ENCODE measurements at places on chromosomes 2 and 18.
A peak's percentile ranks its signal among the peaks of the same experiment; 100 is the strongest.

DNA sequence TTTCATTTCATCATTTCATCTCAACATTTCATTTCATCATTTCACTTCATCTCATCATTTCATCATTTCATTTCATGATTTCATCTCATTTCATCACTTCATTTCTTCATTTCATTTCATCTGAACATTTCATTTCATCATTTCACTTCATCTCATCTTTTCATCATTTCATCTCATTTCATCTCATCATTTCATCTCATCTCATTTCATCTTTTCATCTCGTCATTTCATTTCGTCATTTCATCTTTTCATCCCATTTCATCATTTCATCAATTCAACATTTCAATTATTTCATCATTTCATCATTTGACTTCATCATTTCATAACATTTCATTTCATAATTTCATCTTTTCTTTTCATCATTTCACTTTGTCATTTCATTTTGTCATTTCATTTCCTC is 128.4 kb downstream of the ANKRD30BL start:
- DNase-seq, result no peak

DNA sequence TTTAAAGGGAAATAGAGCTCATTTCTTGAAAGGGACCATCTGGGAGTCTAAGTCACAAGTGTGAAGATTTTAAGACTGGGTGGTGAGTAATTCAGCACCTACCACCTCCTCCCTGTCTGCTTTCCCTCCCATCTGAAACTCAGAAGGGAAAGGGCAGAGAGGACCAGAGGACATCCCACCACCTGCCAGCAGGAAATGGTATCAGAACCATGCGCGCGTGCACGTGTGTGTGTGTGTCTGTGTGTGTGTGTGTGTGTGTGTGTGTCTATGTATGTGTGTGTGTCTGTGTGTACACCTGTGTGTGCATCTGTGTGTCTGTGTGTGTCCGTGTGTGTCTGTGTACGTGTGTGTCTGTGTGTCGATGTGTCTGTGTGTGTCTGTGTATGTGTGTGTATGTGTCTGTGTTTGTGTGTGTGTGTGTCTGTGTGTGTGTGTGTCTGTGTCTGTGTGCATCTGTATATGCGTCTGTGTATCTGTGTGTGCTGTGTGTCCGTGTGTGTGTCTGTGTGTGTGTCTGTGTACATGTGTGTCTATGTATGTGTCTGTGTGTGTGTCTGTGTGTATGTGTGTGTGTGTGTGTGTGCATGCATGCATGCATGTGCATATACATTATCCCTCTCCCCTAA is 76.8 kb downstream of the ZFP36L2 start:
- no peak for DNase-seq

GRCh38 chr2:203016716-203017115 is 2.0 kb downstream of the NBEAL1 start:
- no peak for DNase-seq

- DNase-seq, result no peak
Observed at GRCh38 chr18:40653682-40654081, 1301.4 kb upstream of the PIK3C3 start.

DNA sequence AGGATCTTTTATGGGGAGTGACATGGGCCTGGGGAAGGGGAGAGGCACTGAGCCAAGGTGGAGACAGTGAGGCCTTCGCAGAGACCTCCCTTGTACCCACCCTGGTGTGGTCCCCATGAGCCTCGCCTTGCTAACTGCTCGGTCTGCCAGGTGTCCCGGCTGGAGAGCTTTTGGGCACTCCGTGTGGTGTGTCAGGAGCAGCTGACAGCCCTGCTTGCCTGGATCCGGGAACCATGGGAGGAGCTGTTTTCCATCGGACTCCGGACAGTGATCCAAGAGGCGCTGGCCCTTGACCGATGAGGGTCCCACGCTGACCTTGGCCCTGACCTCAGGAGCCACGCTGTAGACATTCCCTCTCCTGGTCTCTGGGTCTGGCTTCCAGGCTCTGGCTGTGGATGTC is 11.5 kb upstream of the SLC4A3 start:
- no peak for DNase-seq

DNA sequence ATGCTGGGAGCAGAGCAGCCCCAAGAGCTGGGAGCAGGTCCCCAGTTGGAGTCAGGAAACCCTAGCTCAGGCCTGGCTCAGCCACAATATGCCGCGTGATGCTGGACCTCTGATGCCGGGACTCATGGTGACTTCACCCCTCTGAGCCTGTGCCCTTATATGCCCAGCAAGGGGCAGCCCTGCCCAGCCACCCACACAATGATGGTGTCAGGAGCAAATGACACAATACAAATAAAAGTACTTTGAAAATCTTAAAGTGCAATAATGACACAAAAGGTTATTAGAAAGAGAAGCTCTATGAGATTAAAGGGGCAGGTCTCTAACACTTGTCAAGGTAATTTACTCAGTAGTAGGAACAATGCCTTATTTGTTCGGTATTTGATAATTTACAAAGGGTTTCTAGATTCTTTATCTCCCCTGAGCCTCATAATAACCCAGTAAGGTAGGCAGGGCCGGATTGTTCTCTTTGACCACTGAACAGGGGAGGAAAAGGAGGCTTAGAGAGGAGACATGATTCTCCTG is 18.3 kb upstream of the KIF3C start:
- DNase-seq, result peak; percentile 48

- DNase-seq, result no peak
Observed at GRCh38 chr2:186531257-186531775, 45.3 kb downstream of the ZC3H15 start.

- DNase-seq, result no peak
Observed at GRCh38 chr2:75602724-75603342, 42.1 kb upstream of the EVA1A start.

- DNase-seq, result no peak
Observed at GRCh38 chr2:9318461-9319337, 104.6 kb downstream of the ITGB1BP1 start.

- no peak for DNase-seq
Observed at GRCh38 chr2:182391443-182391842, 35.4 kb downstream of the PDE1A start.

DNA sequence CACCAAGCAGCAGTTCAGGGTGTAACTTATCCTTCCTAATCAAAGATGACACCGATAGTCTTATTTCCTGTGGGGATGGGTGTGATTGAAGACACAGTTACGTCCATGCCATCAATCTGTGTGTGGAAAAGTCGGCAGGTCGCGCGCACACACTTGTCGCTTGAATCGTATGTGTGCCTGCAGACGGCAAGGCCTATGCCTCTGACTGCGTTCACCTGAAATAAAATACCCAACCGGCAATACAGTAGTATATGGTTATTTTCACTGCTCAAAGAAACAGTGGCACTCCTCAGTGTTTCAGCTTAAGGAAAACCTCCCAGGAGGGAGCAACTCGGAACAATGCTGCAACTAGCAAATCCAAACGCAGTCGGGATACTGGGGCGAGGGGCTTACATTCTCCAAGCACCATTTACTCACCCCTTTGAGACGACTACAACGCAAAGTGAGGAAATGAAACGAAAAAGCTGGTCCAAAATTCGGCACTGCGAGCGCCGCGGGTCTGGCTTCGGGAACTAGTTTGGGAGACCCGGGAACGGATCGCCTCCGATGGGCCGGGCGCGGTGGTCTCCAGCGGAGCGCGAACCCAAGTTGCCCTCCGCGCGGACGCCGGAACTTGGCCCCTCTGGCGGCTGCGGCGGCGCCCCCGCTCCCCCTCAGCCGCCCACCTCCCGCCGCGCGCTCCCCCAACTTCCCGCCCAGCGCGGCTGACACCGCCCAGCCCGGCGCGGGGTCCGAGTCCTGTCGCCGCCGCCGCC is 675 bp downstream of the PRKD3 start:
- no peak for DNase-seq

- no peak for DNase-seq
Observed at GRCh38 chr2:105873721-105874120, 129.0 kb downstream of the NCK2 start.

GRCh38 chr18:70523035-70523791 is 234.4 kb downstream of the SOCS6 start:
- no peak for DNase-seq

GRCh38 chr2:51472783-51473182 is 440.9 kb upstream of the NRXN1 start:
- DNase-seq, result no peak

DNA sequence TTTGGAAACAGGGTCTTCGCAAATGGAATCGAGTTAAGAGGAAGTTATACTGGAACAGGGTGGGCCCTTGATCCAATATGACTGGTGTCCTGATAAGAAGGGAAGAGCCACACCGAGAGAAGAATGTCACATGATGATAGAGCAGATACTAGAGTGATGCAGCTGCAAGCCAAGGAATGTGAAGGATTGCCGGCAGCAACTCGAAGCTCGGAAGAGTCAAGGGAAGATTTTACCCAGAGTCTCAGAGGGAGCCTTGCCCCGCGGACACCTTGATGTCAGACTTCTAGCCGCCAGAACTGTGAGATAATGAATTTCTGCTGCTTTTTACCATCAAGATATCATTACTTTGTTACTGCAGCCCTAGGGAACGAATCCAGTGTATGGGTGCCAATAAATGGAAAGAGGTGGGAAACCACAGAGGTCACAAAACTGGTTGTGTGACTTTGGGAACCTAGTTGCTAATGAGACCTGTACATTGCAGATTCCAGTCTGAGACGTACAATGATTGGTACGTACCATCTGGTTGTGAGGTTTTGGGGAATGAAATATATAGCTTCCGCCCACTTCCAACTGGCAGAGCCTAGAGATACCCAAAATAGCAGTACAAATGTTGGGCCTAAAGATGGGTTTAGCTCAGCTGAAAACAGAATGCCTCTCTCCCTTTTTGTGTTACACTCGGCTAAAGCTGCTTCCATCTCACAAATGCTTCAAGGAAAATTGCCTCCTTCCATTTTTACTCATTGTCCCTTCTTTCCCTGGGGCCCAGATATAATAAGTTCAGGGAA is 28.6 kb upstream of the VWA3B start:
- DNase-seq, result no peak

DNA sequence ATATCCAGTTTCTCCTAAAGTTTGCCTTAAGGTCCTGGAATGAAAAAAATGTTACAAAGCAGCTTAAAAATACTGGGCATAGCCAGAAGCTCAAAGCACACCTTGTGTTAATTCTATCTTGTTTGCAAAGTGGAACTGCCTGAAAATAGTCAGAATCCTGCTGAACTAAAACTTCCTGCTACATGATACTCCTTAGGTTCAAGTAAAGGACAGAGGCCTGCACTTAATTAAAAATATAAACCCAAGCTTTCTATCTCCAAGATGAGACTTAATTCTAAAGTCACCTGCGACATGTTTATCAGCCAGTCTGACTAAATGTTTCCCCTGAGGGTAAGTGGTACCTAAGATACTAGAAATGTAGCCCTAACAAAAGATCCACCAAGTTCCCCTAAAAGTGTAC is 103.4 kb downstream of the CHST9 start:
- no peak for DNase-seq

GRCh38 chr2:207450186-207450585 is 79.6 kb upstream of the CREB1 start:
- no peak for DNase-seq

DNA sequence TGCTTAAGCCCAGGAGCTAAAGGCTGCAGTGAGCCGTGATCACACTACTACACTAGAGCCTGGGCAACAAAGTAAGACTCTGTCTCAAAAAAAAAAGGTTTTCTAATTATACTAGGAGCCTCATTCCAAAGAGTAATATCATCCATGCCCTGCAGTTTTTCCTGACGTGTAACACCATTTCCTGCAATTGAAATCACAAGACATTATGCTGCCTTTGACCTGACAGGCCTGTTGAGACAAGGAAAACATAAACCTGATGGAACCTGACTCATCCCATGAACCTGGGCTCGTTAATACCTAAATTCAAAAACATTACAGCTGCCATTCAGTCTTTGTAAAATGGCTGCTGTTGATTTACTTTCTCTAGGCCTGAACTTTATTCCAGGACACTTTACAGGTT is 58.7 kb upstream of the PEX13 start:
- no peak for DNase-seq

GRCh38 chr2:195494451-195494850 is 162.6 kb upstream of the SLC39A10 start:
- no peak for DNase-seq

DNA sequence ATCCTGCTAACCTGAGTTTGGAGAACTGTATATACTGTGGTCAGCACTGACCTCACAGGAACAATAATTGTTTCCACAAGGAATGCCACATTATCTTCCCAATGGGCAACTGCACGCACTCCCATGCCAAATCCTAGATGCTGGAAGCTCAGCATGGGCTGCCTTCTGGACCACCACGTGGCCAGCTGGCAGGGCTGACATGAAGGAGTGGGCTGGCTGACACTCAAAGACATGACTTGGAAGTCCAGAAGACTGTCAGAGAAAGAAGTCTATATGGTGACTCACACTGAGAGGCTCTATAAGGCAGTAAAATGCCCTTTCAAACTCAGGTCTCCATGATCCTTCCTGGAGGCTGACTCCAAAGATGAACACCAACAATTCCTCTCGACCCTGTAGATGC is 98.4 kb upstream of the RNF152 start:
- DNase-seq, result no peak

DNA sequence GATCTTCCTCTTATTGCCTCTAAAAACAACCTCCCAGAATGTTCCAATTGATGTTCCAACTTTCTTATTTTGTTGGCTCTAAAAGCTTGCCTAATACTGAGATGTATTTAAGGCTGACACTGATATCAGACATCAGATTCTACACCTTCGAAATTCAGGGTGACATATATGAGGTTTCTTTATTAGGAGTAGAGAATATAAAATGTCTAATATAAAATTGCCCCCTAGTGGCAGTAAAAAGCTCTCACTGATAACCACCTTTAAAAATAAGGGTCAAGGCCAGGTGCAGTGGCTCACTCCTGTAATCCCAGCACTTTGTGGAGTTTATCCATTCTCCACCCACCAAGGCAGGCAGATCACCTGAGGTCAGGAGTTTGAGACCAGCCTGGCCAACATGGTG is 789.7 kb upstream of the SLC39A10 start:
- DNase-seq, result no peak

DNA sequence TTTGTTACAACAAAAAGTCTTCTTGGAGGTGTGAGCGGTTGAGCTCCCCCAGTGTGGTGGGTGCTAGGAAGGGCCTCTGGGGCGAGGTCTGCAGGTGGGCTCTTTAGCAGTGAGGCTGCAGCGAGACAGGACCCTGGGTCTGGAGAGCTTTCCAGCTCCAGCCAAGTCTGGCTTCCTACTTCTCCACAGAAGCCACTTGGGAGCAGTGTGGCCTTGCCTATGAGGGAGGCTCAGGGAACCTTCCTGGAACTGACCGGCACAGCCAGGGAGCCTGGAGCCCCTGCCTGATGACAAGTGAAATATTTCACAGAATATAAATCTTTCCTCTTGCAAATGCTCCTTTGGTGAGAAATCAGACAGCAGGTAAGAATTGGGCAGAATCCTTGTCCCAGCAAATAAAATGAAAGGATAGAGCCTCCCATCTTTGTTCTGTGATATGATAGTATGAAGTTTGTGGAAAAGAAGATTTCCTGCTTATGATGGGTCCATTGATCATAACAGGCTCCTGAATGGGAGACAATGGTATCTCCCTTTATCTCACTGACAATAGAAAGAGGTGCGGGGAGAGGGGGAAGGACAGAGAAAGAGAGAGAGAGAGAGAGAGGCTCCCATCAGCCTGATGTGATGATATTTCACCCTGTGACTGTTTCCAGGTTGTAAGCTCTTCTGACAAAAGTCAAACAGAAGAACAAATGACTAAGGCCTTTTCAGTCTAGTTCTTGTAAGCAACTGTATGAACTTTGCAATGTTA is 289.8 kb upstream of the SPRED2 start:
- no peak for DNase-seq

All from dorsolateral prefrontal cortex (tissue), 122 donors.